ENCODE measurements at places on chromosomes 6 and 20. TPM values are rescaled to one million over a fixed set of nuclear protein-coding genes. Genes with fewer than 3 reads are reported as not detected.

Gene MYCT1
- not detected for total RNA-seq

Gene BEND6
- 0.32 TPM for total RNA-seq

Gene SLC32A1
- 0.12 TPM for total RNA-seq

GRCh38 chr6:132314432-132314831 is 86.8 kb downstream of the MOXD1 start:
- H3K4me3 ChIP-seq, result no peak overlapping the region
- H3K36me3 ChIP-seq, result no peaks in the 10 kb centered on the region
- H3K27me3 ChIP-seq, result peaks cover 20% of the 10 kb centered on the region
- no peaks in the 10 kb centered on the region for H3K4me1 ChIP-seq
- DNase-seq, result no peak
- no peak overlapping the region for H3K27ac ChIP-seq

- H3K4me1 ChIP-seq, result peaks cover 32% of the 10 kb centered on the region
- peak; percentile 33 for DNase-seq
- no peak overlapping the region for H3K27ac ChIP-seq
- peak overlapping the region; percentile 80 for H3K4me3 ChIP-seq
Measured at GRCh38 chr6:21596145-21596948, 2.8 kb downstream of the SOX4 start.

DNA sequence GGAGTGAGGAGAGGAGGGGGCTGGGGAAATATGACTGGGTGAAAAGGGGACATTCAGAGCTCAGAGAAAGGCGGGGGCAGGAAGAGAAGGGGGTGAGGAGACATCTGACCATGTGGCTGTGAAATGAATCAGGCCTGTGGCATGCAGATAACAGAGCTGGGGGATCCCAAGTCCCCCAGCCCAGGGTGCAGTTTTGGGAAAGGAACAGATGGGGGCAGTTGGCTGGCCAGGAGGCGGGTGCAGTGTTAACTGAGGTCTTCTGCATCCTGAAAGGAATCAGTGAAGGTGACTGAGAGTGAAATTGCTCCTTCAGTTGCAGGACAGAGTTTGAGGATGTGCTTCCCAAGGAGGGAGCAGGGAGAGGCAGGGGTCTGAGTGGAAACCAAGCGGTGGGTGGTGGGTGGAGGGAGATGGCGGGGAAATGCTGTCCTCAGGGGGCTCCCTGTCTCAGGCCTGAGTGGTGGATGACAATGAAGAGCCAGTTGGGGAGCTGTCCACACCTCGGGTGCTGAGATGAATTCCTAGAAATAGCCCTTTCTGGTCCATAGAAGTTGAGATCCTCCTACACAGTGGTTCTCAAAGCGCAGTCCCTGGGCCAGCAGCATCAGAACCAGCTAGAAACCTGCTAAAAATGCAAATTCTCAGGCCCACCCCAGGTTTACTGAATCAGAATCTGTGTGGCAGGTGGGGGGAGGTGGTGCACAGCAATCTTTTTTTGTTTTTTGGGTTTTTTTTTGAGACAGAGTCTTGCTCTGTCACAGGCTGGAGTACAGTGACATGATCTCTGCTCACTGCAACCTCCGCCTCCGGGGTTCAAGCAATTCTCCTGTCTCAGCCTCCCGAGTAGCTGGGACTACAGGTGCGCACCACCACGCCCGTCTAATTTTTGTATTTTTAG is 26.0 kb upstream of the CCDC167 start:
- H3K4me3 ChIP-seq, result no peak overlapping the region
- no peak overlapping the region for H3K27ac ChIP-seq
- peaks cover 46% of the 10 kb centered on the region for H3K4me1 ChIP-seq
- H3K27me3 ChIP-seq, result no peaks in the 10 kb centered on the region

- H3K27ac ChIP-seq, result peak overlapping the region; percentile 99
- H3K4me3 ChIP-seq, result peak overlapping the region; percentile 96
- H3K27me3 ChIP-seq, result no peaks in the 10 kb centered on the region
- peaks cover 4% of the 10 kb centered on the region for H3K36me3 ChIP-seq
- peak; percentile 23 for DNase-seq
Measured at GRCh38 chr6:82248273-82248735, 760 bp upstream of the IBTK start.

DNA sequence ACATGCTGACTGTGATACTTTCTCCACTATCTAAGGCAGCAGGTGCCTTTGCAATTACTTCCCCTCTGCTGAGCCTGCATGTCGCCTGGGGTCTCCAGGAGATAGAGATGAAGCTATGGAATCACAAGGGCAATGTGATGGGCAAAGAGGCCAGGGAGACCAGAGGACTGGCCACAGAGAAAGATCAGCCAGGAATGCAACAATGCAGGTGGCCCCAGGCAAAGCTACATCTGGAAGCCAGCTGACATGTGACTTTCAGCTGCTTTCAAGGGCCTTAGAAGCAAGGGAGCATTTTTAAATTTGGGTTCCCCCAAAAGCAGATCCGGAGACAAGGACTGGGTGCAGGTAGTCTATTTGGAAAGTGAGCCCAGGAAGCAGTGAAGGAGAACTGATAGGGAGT is 107.9 kb upstream of the SRSF6 start:
- DNase-seq, result no peak
- no peaks in the 10 kb centered on the region for H3K27me3 ChIP-seq
- no peak overlapping the region for H3K4me3 ChIP-seq
- no peak overlapping the region for H3K27ac ChIP-seq
- H3K36me3 ChIP-seq, result no peaks in the 10 kb centered on the region
- H3K4me1 ChIP-seq, result no peaks in the 10 kb centered on the region

Gene CDS2
- 62.0 TPM for total RNA-seq

Gene GFOD1
- total RNA-seq, result 5.2 TPM

- no peaks in the 10 kb centered on the region for H3K36me3 ChIP-seq
- no peaks in the 10 kb centered on the region for H3K4me1 ChIP-seq
- no peak overlapping the region for H3K27ac ChIP-seq
- DNase-seq, result no peak
Measured at GRCh38 chr6:169156793-169157147, 96.9 kb downstream of the THBS2 start.

GRCh38 chr6:37027036-37027720 is 21.7 kb downstream of the FGD2 start:
- H3K27ac ChIP-seq, result no peak overlapping the region

Gene PRSS16
- 5.6 TPM for total RNA-seq

Gene SOBP
- total RNA-seq, result 0.91 TPM

GRCh38 chr6:31752739-31753319 is 9.6 kb upstream of the SAPCD1 start:
- no peak overlapping the region for H3K27ac ChIP-seq
- H3K4me3 ChIP-seq, result no peak overlapping the region
- DNase-seq, result no peak
- no peaks in the 10 kb centered on the region for H3K27me3 ChIP-seq
- no peaks in the 10 kb centered on the region for H3K4me1 ChIP-seq

DNA sequence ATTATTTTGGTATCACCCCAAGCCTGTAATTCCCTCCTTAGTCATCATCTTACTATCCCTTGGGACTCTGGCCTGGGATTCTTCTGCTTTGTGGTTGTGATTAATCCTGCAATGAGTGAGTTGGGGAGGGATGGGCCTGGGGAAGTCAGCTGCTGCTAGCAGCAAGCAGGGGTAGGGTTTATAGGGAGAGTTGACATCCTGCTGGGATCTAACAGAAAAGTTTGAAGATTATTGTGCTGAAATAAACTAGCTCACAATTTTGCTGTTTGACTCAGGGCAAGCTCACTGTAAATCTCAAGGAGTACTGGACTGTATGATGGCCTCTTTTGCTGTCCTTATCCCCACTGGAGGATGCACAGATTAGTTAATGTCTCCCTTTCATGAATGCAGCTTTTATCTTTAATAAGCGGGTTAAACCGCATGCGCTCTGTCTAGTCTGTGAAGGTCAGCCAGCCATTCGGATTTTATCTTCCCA is 83.4 kb downstream of the JARID2 start:
- H3K4me3 ChIP-seq, result peak overlapping the region; percentile 52
- H3K4me1 ChIP-seq, result peaks cover 82% of the 10 kb centered on the region
- peak overlapping the region; percentile 93 for H3K27ac ChIP-seq
- no peaks in the 10 kb centered on the region for H3K27me3 ChIP-seq
- DNase-seq, result no peak

DNA sequence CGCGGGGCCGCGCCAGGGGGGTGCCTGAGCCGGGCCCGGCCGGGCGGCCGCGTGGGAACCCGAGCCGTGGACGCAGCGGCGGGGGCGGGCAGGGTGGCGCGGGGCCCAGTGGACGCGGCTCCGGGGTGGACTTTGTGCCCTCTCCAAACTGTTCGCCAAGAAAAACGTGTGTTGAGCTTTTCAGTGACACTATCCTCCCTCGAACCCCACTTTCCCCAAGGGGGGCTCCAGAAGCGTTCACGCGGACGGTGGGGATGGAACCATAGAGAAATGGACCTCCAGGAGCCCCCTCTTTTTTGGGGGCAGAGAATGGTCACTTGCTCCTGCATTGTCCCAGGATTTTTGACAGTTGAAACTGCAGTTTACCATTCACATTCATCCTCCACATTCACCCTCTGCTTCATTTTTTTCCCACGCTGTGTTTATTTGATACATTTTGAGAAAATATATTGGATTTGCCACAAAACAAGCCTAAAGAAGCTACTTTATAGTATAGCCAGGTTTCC is 2.9 kb upstream of the HIVEP1 start:
- H3K27me3 ChIP-seq, result no peaks in the 10 kb centered on the region
- H3K4me1 ChIP-seq, result peaks cover 24% of the 10 kb centered on the region
- H3K36me3 ChIP-seq, result peaks cover 14% of the 10 kb centered on the region
- peak overlapping the region; percentile 99 for H3K27ac ChIP-seq
- no peak for DNase-seq
- H3K4me3 ChIP-seq, result peak overlapping the region; percentile 98
